ACHN (cell line): ENCODE measurements at places on chromosomes 13 and 19.
A peak's percentile ranks its signal among the peaks of the same experiment; 100 is the strongest.

GRCh38 chr13:93976528-93976927 lies 503.0 kb downstream of the DCT start:
- no peak for DNase-seq

GRCh38 chr19:51689751-51690453 lies 3.2 kb upstream of the SPACA6 start:
- peak; percentile 26 for DNase-seq

DNA sequence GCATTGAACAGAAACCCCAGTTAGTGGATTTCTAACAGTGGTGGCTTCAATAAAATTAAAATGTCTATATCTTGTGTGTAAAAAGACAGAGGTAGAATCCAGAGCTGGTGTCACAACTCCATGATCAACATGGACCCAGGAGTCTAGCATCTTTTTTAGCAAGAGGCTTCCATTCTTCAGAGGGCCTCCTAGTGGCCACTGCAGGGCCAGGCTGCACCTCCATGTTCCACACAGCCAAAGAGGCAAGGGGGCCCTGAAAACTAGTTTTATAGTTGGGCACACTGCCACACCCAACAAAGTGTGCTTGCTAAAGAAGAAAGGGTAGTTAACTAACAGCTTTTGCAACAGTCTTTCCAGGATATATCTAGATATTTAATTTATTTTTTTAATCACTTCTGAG lies 12.9 kb downstream of the N4BP2L1 start:
- peak; percentile 6 for DNase-seq

GRCh38 chr19:1223018-1223855 lies 14.6 kb downstream of the CBARP start:
- DNase-seq: peak; percentile 47

DNA sequence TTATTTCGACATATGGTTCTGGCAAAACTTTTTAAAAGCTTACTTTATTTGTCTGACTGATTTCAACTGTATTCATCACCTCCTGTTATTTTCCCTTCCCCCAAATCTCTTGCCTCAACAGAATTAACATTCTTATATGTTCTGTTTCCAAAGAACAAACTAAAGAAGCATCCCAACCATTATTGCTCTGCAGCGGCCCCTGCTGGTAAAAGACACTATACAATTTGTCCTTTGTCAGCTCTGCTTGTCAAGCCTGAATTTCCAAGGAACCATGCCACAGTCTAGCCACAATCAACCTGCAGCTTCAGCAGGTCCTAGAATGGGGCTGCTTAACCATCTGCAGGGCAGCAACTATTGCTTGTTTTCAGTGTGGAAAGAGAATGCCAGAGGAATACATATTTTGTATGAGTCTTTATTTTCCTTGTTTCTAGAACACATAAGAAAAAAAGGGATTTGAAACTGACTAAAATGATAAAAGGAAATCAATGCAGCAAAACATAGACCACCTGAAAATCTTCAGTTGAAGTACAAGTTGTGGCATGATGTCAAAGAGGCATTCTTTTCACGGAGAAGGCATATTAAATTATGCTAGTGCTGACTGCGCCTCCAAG lies 845.3 kb downstream of the DIAPH3 start:
- DNase-seq: peak; percentile 57

- DNase-seq: no peak
Observed at GRCh38 chr19:2287585-2288337, 5.8 kb upstream of the PEAK3 start.

DNA sequence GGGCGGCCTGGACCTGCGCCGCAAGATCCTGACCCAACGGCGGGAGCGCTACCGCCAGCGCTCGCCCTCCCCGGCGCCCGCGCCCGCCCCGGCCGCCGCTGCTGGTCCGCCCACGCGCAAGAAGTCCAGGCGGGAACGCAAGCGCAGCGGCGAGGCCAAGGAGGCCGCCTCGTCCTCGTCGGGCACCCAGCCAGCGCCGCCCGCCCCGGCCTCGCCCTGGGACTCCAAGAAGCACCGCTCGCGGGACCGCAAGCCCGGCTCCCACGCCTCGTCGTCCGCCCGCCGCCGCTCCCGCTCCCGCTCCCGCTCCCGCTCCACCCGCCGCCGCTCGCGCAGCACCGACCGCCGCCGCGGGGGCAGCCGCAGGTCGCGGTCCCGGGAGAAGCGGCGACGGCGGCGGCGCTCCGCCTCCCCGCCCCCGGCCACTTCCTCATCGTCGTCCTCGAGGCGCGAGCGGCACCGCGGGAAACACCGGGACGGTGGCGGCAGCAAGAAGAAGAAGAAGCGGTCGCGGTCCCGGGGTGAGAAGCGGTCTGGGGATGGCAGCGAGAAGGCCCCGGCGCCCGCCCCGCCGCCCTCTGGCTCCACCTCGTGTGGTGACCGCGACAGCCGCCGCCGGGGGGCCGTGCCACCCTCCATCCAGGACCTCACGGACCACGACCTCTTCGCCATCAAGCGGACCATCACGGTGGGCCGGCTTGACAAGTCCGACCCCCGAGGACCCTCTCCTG lies 10.0 kb downstream of the SCAF1 start:
- DNase-seq: no peak

DNA sequence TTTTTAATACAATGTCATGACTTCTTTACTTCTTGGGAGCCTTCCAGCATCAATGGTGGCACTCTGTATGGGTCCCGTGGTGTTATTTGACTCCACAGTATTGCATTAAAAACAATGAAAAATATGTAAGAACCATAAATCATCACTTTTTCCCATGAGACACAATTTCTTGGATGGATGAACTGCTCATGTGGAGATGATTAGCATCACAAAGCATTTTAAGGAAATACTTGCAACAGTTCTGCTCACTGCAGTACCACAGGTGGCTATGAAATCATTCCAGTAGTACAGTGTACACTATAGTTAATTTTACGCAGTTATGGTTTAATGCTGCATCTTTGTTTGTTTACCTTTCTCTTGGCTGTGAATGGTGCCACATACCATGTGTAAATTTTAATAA lies 37.2 kb upstream of the C1QTNF9B start:
- DNase-seq: no peak

- peak; percentile 17 for DNase-seq
Observed at GRCh38 chr13:109778102-109778542, 8.3 kb downstream of the IRS2 start.

DNA sequence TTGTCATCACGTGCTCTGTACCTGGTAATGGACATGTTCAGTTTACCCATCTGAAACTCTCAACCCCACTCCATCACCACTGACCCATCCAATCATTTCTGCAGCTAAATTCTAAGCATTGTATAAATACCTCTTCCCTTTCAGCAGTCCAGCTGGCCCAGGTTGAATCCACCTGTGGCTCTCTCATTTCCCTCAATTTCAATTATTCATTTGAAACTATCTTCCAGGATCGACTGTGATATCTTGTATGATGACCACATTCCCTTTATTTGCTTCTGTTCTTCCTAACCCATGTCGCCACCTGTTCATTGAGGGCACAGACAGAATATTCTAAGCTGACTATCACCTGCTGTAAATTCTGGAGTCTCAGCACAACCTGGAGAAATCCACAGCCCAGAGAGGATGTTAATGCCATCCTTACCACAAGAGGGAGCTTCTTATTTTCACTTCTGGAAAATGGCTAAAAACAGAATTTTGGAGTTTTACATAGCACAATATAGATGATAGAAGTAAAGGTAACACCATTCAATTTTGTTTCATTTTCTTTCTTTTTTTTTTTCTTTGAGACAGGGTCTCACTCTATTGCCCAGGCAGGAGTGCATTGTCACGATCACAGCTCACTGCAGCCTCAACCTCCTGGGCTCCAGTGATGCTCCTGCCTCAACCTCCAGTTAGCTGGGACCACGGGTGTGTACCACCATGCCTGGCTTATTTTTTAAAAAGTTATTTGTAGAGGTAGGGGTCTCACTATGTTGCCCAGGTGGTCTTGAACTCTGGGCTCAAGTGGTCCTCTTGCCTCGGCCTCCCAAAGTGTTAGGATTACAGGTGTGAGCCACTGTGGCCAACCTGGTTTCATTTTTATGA lies 38.6 kb downstream of the ZNF823 start:
- peak; percentile 16 for DNase-seq

DNA sequence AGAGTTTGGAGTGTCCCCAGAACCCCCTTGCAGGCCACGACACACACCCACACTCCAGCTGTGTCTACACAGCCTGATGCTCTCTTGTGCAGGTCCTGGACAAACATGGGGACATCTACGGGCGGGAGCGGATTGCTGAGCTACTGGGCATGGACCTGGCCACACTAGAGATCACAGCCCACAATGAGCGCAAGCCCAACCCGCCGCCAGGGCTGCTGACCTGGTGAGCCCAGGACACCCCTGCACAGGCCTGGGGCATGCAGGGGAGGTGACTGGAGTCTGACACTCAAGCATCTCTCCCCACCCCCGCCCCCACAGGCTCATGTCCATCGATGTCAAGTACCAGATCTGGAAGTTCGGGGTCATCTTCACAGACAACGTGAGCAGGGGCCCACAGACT lies 39.9 kb downstream of the MAP4K1 start:
- no peak for DNase-seq

DNA sequence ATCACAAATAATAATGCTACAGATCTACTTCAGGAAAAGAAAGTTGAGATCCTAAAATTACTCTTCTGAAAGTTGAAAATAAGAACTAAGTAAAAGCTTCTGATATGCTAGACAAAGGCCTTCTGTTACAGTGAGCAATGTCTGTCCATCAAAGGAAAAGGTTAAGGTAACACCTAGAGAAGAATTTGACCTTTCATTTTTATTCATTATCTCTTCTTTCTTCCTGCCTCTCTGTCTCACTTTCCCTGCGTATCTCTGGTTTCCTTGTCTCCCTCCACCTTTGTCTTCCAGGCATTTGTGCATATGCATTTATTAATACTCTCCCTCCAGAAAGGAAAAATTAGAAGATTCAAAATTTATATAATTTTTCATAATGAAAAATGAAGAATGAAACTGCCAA lies 49.0 kb downstream of the ZAR1L start:
- no peak for DNase-seq

DNA sequence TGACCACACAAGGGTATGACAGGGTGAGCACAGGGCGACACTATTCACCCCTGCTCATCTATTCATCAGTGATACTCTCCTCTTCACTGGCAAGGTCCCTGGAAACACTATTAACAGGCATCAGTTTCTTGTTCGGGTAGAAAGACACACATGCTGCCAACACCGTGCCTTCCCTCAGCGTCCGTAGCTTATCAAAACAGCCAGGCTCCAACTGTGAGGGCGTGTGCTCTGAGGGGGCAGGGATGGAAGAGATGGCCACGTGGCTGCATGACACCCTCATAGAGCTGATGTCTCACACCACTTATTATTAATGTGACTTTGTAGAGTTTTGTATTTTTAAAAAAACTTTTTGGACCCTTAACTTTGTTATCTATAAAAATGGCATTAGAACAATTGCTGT lies 160.3 kb downstream of the ITGBL1 start:
- DNase-seq: no peak

GRCh38 chr19:12112701-12113100 lies 27.4 kb downstream of the ZNF20 start:
- DNase-seq: no peak

DNA sequence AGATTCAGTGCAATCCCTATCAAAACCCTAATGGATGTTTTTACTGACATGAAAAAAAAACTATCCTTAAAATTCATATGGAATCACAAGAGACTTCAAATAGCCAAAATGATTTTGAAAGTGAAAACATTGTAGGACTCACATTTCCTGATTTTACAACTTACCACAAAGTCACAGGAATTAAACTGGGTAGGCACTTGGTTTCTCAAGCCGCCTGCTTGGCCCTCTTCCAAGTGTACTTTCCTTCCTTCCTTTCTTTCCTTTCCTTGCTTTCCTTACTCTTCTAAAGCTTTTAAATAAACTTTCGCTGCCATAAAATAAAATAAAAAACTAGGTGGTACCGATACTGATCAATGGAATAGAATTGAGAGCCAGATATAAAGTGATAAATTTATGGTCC lies 21.0 kb upstream of the CD33 start:
- DNase-seq: no peak

GRCh38 chr13:56457535-56458190 lies 683.1 kb upstream of the PRR20A start:
- no peak for DNase-seq

- DNase-seq: peak; percentile 26
Observed at GRCh38 chr19:19021115-19021514, 12.2 kb downstream of the SUGP2 start.

GRCh38 chr13:51801631-51802099 lies 2.3 kb downstream of the DHRS12 start:
- peak; percentile 30 for DNase-seq

GRCh38 chr19:34409189-34410164 lies 5.3 kb downstream of the PDCD2L start:
- DNase-seq: no peak

GRCh38 chr13:110257408-110257807 lies 49.5 kb downstream of the COL4A1 start:
- DNase-seq: no peak

DNA sequence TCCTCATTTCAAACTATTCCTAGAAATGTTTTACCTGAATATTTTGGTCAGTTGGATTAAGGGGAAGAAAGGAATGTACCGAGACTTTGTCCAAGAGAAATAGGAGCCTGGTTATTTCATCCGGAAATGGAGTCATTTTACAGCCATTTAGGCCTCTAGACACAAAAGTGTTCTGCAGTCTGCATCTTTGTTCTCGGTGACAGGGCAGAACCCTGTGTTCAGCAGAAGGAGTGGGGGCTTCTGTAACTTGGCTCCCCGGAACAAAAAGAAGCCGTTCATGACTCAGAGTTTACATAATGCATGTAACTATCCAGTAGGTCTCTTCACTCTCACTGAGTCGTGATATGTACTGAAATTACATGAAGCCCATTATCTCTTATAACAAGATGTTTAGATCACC lies 21.6 kb upstream of the FNDC3A start:
- DNase-seq: no peak

GRCh38 chr19:39402346-39403300 lies 4.0 kb upstream of the ZFP36 start:
- DNase-seq: peak; percentile 73
